CD8-positive, alpha-beta memory T cell (primary cell): ENCODE measurements at places on chromosomes 11 and 22. TPM values are rescaled to one million over a fixed set of nuclear protein-coding genes. Genes with fewer than 3 reads are reported as not detected.

DNA sequence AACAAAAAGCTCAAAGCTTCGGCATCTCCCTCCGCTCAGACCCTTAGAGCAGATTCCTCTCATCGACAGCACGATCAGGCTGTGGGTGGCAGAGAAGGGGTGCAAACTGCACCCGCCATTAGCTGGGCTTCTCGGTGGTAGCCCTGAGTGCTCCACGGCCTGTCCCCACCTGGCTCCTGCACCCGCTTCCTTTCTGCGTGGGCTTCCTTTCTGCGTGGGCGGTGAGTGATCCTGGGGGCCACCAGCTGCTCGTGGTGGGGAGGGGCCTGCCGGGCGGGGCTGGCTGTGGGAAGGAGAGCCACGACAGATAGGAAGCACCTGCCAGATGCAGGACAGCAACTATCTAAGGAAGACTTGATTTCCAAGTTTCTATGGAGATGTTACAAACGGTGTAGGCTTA, 55.0 kb downstream of the BRD1 start:
- no peak for DNase-seq

DNA sequence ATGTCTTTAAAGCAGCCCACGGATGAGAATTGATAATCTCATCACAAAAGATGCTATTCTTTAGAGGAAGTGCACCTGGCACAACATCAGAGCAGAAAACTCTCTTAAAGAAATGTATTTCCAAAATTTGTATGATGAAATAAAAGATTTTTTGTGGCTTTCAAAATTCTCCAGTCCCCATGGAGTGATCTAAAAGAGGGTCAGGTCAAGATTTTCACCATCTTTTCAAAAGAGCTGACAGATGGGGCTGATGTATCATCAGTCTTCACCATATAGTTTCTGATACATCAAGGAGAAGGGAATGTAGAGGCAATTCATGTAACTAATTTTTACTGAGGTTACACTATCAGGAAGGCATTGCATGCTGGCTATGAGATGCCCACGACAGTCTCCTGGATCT, 11.7 kb downstream of the ME3 start:
- no peak for DNase-seq

Gene BLID
- not detected for total RNA-seq

GRCh38 chr11:67308031-67308866, 4.9 kb downstream of the SSH3 start:
- no peak for DNase-seq

DNA sequence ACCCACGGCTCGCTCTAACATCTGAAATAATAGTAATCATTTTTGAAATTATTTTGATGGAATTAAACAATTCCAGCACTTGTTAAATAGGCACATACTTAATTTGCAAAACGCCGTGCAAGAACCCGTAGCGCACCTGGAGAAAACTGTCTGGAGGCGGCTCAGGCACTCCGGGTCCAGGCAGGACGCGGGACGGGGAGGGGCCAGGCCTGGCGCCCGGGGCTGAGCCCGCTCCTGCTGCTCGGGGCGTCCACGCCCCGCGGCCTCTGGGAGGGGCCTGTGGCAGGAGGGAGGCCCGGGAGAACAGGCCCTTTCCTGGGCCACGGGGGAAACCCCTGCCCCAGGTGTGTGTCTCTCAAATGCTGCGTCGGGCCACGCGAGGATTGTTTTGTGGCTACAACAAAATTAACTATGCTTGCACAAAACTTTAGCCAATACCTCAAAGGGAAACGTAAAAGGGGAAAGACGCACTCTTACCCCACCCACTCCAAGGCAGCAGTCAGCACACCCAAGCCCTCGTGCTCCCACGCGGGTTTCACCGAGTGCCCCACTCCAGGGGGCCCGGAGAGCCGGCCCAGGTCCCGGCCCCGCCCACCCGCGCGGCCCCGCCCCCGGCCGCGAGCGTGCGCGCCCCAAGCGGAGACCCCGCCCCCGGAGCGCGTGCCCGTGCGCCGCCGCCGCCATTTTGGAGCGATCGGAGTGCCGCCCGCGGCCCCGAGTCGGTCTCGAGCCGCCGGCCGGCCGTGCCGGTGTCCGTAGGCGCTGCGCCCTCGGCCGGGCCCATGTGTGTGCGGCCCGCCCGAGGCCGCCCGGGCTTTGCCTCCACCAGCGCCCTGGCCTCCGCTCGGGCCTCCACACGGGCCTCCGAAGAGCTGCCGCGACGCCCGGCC, at the start of gene PPP6R2:
Gene PPP6R2, plus strand, starts transcription at position 677 of the 890 bp plus-strand sequence. CDS start 50,582 bp downstream, outside the sequence.
- DNase-seq = peak; percentile 90

GRCh38 chr11:123973816-123974215, 3.8 kb downstream of the OR10S1 start:
- no peak for DNase-seq
